Vagina (tissue), 2 donors: ENCODE measurements at places on chromosomes 1 and 21. TPM values are rescaled to one million over a fixed set of nuclear protein-coding genes. Genes with fewer than 3 reads are reported as not detected.

ADCY10 gene
- total RNA-seq: not detected

DNA sequence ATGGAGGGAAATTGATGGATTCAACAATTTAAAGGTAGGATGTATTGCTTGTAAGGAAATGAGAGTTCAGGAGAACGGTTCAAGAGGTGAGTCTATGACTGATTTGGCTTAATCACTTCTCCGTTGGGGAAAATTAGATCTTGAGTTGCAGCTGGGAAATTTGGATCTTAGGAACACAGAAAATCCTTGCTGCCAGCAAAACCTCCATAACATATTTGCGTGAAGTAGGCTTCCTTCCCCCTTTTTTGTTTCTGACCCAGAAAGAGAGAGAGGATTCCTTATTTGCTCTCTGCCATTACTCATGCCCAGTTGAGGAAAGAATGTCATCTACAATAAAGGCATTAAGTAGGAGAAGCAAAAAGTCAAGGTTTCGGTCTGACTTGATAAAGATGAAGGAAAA, 73.5 kb upstream of the PDC start:
- no peak for DNase-seq
- H3K4me3 ChIP-seq: no peak overlapping the region
- H3K36me3 ChIP-seq: no peaks in the 10 kb centered on the region
- no peak overlapping the region for H3K27ac ChIP-seq
- H3K27me3 ChIP-seq: no peaks in the 10 kb centered on the region

DNA sequence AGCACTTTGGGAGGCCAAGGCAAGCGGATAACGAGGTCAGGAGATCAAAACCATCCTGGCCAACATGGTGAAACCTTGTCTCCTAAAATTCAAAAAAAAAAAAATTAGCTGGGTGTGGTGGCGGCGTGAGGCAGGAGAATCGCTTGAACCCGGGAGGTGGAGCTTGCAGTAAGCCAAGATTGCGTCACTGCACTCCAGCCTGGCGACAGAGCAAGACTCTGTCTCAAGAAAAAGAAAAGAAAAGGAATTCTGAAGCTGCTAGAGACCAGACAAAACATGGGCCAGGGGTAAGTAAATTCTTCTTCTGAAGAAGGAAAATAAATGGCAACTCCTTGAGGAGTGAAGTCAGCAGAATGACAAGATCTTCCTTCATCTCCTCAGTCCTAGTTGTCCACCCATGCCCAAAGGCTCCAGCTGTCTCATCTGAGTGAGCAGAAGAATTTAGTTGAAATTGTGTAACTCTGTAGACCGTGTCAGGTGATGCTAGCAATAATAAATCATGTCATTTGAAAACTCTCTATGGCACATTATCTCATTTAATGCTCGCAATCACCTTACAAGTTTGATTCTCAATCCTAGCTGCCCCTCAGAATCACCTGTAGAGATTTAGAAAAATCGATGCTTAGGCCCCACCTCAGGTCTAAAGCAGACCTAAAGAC, 14.3 kb downstream of the PDZK1 start:
- no peak overlapping the region for H3K4me3 ChIP-seq
- no peaks in the 10 kb centered on the region for H3K27me3 ChIP-seq
- DNase-seq: no peak
- no peak overlapping the region for H3K27ac ChIP-seq

SH2D1B gene
- total RNA-seq: not detected

DNA sequence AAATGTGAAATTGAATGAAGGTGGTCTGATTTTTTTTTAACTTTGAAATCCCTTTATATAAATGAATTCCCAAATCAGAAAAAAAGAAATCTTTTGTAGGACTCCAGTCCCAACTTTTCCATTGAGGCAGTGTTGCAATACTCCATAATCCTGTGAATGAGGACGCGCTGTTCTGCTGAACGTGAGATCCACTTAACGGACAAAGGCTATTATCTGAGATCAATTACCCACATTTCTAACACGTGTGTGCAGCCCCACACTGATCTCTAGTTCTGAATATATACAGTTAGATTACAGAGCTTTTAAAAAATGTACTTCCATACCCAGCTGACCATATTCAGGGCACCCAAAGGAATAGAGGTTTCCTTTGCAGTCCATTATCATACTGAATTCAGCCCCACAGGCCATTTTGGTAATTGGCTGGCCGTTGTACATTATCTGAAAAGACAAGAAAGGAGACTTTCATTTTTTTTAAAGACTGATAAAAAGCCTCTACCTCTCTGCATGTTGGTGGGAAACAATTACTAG, 19.0 kb downstream of the RCC2 start:
- H3K4me1 ChIP-seq: peaks cover 5% of the 10 kb centered on the region
- no peak for DNase-seq
- H3K27ac ChIP-seq: no peak overlapping the region
- peaks cover 69% of the 10 kb centered on the region for H3K36me3 ChIP-seq

LACTBL1 gene
- not detected for total RNA-seq

HSD3B1 gene
- total RNA-seq: not detected

DNA sequence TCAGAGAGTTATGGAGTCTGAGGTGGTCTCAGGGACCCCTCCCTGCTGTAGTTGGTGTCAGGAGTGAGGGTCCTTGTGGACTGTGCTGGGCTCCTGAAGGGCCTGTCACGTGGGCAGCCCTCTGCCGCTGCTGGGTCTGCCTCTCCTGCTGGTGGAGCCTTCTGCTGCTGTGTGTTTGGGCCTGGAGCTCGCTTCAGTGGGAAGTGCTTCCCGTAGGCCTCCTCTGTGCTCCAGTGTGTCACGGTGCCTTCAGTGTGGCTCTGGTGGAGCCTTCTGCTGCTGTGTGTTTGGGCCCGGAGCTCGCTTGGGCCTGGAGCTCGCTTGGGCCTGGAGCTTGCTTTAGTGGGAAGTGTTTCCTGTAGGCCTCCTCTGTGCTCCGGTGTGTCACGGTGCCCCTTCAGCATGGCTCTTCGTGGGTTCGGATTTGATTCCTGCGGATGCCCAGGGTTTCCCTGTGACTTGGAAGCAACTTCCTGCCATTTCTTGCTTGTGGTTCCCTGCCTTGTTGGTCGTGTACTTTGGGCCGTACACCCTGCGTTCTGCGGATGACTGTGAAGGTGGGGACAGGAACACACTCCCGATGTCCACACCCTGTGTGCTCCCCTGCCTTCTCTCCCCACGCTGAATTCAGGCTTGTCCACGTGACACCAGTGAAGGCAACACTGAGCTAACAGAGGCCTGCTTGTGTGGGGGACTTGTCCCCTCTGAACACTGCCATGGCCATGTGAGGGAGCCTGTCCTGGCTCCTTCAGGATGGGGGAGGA, 19.5 kb downstream of the C1orf174 start:
- DNase-seq: no peak
- no peak overlapping the region for H3K27ac ChIP-seq
- H3K4me1 ChIP-seq: no peaks in the 10 kb centered on the region
- no peaks in the 10 kb centered on the region for H3K36me3 ChIP-seq
- H3K27me3 ChIP-seq: no peaks in the 10 kb centered on the region

OPRD1 gene
- total RNA-seq: 2.2 TPM

DNA sequence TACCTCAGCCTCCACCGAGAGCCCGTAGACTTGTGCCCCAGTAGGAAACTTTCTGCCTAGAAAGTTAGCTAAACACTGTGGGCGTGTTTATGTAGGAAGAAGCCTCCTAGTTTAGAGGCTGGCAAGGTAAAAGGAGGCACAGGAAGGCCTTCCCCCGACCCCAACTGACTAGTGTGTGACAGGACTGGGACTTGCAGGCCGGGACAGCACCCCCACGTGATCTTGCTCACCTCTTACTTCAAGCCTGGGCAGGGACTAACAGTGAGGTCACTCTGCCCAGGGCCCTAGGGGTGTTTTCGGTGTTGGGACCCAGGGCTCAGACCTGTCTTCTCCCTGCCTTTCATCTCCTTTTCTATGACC, 392 bp upstream of the TAGLN2 start:
- H3K4me3 ChIP-seq: peak overlapping the region; percentile 96
- H3K27ac ChIP-seq: peak overlapping the region; percentile 96
- H3K36me3 ChIP-seq: no peaks in the 10 kb centered on the region
- H3K4me1 ChIP-seq: peaks cover 46% of the 10 kb centered on the region
- no peak for DNase-seq

- H3K27ac ChIP-seq: no peak overlapping the region
- no peak overlapping the region for H3K4me3 ChIP-seq
- peaks cover 33% of the 10 kb centered on the region for H3K27me3 ChIP-seq
- DNase-seq: no peak
- H3K36me3 ChIP-seq: no peaks in the 10 kb centered on the region
Observed at GRCh38 chr1:50427086-50427817, 4.0 kb upstream of the DMRTA2 start.

TGFB2 gene
- 16.9 TPM for total RNA-seq

DNA sequence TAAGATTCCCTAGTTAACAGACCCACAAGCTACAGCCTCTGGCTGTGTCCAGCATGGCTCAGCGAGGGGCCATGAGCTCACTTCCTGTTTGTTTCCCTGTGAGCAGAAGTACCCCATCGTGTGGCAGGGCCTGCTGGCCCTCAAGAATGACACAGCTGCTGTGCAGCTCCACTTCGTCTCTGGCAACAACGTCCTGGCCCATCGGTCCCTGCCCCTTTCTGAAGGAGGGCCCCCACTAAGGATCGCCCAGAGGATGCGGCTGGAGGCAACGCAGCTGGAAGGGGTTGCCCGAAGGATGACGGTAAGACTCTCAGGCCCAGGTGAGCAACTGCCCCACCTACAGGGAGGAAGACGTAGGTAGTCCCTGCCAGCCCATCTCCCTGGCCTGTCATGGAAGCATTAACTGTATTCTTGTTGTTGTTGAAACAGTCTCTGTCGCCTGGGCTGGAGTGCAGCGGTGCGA, 38.2 kb downstream of the ZBTB17 start:
- H3K36me3 ChIP-seq: no peaks in the 10 kb centered on the region
- no peaks in the 10 kb centered on the region for H3K4me1 ChIP-seq
- no peaks in the 10 kb centered on the region for H3K27me3 ChIP-seq
- peak overlapping the region; percentile 13 for H3K27ac ChIP-seq

GRCh38 chr1:240044620-240045019, 47.1 kb upstream of the FMN2 start:
- no peak overlapping the region for H3K4me3 ChIP-seq
- no peaks in the 10 kb centered on the region for H3K4me1 ChIP-seq
- no peak for DNase-seq
- no peak overlapping the region for H3K27ac ChIP-seq

GRCh38 chr1:29948581-29948980, 712.3 kb downstream of the PTPRU start:
- H3K27me3 ChIP-seq: no peaks in the 10 kb centered on the region
- no peak overlapping the region for H3K4me3 ChIP-seq
- no peak for DNase-seq
- no peak overlapping the region for H3K27ac ChIP-seq
- H3K36me3 ChIP-seq: no peaks in the 10 kb centered on the region

GRCh38 chr1:99271249-99271648, 7.0 kb downstream of the PLPPR4 start:
- no peaks in the 10 kb centered on the region for H3K27me3 ChIP-seq
- no peaks in the 10 kb centered on the region for H3K4me1 ChIP-seq
- no peak for DNase-seq
- H3K36me3 ChIP-seq: no peaks in the 10 kb centered on the region
- no peak overlapping the region for H3K4me3 ChIP-seq
- H3K27ac ChIP-seq: no peak overlapping the region

DNA sequence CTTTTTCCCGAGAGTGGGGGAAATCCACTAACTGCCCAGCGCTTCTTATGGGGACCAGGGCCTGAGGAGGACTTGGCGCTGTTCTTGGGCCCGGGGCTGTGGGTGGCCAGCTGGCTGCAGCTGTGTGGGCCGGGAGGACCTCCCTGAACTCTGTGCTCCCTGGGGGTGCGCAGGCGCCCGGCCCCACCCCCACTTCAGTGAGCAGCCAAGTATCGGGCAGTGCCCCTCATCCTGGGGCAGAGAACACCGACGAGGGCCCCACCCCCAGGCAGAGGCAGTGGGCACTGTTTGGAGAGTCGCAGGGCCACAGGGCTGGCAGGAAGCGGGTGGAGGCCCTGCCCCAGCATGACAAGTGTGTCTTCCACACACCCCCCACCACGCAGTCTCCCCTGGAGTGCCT, 32.5 kb upstream of the SLC19A1 start:
- no peak overlapping the region for H3K4me3 ChIP-seq
- no peak for DNase-seq
- H3K27ac ChIP-seq: no peak overlapping the region
- H3K36me3 ChIP-seq: no peaks in the 10 kb centered on the region

DNA sequence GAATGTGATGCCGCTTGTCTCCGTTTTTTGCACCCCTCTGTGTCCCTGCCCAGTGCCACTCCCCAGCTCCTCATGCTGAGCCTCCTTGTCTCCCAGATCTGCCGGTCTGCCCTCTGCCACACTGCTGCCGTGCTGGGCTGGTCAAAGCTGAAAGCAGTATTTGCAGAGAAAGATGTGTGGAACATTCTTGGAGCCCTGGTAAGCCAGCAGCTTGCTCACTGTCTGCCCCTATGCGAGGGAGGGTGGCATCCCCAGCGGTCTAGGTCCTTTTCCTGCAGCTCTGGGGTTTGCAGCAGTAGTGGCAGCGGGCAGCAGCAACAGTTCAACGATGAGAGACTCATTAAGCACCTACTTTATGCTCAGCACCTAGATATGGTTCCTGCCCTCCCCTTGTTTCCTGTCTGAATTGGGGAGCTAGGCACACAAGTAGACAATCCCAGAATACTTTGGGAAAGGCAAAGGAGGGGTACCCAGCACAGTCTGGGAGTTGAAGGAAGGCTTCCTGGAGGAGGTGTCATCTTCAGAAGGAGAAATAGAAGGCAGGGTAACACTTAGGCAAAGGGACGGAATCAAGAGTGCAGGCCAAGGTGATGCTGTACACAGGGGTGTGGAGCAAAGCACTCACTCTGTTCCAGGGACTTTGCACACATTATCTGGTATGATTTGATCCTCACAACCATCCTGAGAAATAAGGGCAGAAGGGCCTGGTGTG, 63.1 kb downstream of the KIF21B start:
- no peak overlapping the region for H3K4me3 ChIP-seq
- H3K27ac ChIP-seq: no peak overlapping the region
- no peaks in the 10 kb centered on the region for H3K36me3 ChIP-seq
- H3K4me1 ChIP-seq: no peaks in the 10 kb centered on the region

GRCh38 chr1:115753830-115754229, 14.7 kb downstream of the CASQ2 start:
- no peaks in the 10 kb centered on the region for H3K27me3 ChIP-seq
- no peak for DNase-seq
- no peak overlapping the region for H3K4me3 ChIP-seq
- peaks cover 19% of the 10 kb centered on the region for H3K4me1 ChIP-seq
- no peak overlapping the region for H3K27ac ChIP-seq

GRCh38 chr1:101344745-101345144, 107.9 kb downstream of the S1PR1 start:
- H3K4me1 ChIP-seq: no peaks in the 10 kb centered on the region
- H3K27ac ChIP-seq: no peak overlapping the region
- no peak overlapping the region for H3K4me3 ChIP-seq
